Activated CD4-positive, alpha-beta T cell treated with anti-CD3 and anti-CD28 coated beads, Interleukin-2, amount 10 ng/mL, durations not matched to agents 7 days and 5 days (primary cell): ENCODE measurements at places on chromosomes 16 and 17.

DNA sequence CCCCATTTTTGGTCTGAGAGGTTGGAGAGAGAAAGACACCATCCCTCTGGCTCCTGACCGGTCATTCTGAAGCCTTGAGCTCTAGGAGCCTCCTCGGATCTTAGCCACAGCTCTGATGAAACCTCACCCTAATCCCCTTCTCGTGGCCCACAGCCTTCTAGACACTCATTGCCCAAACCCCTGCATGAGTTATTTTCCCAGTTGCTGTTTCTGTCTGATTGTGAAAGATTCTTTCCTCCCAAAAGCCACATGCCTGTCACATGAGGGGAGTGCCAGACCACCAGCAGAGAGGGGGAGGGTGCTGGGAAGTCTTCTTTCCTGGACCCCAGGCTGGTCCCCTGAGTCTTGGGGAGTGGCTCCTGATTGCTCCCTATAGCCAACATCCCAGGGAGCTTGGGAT lies 17.6 kb upstream of the ABR start:
- no peak for DNase-seq

DNA sequence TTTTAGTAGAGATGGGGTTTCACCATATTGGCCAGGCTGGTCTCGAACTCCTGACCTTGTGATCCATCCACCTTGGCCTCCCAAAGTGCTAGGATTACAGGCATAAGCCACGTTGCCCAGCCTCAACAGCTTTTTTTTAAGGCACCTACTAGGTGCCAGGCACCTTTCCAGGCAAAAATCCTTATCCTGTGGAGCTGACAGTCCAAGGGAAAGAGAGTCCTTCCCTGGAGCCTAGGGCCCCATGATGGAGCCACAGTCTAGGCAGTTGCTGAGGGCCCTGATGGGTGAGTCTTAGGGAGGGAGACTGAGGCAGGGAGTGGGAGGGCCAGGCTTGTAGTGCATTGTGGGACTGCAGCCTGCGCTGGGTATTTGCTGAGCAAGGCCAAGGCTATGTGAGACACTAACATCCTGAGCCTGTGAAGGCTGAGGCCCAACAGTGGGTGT lies 79.6 kb upstream of the TOB1 start:
- no peak for DNase-seq

DNA sequence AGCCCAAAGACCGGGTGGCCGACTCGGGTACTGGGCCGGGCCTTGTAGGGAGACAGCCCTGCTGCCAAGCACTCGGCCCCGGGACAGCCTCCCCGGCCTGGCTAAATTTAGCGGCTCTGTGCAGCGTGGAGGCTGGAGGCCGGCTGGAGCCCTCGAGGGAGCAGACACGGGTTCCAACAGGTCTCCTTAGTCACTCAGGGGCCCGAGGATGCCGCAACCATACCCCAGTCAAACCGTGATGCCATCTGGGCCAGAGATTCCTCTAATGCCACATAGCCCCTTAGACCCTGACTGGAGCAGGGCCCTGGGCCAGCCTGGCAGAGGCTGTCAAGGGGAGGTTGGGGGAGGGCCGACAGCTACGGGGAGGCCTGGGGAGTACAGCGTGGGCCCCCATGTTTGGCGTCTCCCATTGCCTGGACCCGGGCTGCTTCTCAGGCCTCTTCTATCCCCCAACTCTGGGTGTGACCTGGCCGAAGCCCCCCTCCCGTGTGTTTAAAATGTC lies 2.9 kb upstream of the P2RX1 start:
- DNase-seq: no peak

DNA sequence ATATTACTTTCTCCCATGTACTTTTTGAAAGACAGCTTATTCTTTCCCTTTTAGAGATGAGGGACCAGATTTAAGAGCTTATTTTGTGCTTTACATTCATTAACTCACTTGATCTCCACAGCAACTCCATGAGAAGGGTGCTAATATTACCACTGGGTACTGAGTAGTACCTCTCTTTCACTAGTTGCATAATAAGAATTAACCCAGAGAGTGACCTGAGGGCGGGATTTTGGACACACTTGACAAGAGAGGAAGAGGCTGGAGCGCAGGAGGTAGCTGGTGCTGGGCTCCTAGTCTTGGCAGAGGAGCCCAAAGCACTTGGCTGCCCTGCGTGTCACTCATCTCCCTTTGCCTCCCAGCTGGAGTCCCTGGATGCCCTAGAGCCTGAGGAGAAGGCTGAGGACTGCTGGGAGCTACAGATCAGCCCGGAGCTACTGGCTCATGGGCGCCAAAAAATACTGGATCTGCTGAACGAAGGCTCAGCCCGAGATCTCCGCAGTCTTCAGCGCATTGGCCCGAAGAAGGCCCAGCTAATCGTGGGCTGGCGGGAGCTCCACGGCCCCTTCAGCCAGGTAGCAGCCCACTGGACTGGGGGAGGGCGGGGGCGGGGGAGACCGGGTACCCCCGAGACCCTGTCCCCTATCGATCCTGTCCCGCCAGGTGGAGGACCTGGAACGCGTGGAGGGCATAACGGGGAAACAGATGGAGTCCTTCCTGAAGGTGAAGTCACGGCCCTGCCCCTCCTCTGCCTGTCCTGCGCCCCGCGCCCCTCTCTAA lies 1.7 kb upstream of the MAZ start:
- DNase-seq: no peak

- DNase-seq: no peak
Observed at GRCh38 chr16:86566966-86567700, 504 bp downstream of the FOXC2 start.

DNA sequence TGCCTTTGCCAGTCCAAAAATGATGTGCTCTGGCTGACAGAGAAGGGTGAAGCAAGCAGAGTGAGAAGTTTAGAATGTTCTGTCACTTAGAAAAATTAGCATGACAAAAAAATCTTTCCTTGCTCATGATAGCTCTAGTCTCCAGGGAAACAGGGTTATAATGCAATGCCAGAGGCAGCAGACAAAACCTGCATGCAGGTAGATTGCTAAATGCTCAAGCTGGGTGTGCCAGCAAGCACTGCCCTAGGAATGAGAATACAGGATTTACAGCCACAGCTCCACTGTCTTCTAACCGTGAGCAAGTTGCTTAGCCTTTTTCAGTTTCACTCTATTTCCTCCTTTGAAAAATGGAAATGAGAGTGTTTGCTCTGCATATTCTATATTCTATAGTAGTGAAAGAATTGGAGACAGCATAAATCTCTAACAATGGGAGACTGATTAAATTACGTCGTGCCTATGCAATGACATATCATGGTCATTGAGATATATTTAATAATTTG lies 516.6 kb upstream of the C16orf82 start:
- no peak for DNase-seq

DNA sequence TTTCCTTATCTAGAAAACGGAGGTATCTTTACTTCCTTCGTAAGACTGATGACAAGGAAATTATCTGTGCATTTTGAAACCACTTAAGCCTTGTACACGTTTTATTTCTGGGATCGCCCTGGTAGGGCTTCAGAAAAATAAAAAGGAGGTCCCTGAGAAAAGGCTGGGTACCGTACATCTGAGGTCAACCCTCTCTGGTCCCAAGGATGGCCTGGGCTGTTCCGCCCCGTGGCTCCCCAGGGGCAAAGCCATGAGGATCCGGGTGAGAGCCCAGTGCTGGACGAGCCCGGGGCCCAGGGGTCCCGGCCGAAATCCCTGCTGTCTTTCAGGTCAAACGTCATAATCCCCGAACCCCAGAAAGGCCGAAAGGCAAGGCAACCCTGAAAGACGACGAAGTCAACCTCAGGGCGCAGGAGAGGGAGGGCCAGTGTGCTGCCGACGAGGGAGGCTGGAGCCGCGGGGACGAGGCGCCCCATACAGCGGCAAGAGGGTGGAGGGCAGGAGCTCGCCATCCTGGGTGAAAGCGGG lies 656 bp upstream of the FUS start:
- no peak for DNase-seq

- no peak for DNase-seq
Observed at GRCh38 chr16:57000271-57001025, 11.1 kb downstream of the NLRC5 start.

- no peak for DNase-seq
Observed at GRCh38 chr16:65572156-65572555, 450.3 kb upstream of the CDH11 start.

DNA sequence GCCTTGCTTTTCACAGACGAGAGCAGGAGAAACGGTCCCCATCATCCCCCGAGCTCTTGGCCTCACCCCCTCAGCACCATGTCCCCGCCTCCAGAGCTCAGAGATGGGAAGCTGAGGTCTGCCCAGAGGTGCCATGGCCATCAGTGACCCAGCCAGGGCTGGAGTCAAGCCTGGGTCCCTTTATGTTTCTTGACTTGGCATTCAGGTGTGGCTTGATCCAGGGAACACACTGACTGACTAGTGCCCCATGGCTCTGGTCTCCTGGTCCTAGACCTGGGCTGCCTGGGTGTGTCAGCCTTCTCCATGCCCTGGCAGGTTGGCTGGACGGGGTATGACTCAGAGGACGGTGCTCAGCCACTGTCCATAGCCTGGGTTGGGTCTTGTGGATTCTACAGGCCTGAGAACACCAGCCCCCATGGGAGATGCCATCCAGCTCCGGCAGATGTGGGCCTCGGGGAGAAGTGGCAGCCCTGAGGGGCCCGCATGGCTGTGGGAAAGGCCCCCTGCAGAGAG lies 54.2 kb downstream of the ZFPM1 start:
- DNase-seq: no peak

DNA sequence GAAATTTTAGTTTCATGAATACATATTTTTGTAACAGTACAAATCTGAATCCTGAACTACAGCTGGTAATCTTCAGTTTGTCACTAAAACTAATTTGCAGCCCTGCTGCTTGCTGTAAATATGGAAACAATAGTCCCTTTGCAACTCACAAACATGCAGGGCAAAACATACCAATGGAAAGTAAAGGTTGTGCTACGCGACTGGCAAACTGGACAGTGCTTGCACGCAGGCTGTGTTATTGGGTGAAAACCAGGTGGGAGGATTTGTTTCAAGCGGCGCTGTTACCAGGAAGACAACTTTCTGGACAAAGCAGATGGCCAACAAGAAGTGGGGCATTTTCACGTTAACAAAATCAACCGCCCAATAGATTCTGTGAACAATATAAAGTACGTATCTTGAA lies 93.5 kb downstream of the CDYL2 start:
- DNase-seq: no peak

DNA sequence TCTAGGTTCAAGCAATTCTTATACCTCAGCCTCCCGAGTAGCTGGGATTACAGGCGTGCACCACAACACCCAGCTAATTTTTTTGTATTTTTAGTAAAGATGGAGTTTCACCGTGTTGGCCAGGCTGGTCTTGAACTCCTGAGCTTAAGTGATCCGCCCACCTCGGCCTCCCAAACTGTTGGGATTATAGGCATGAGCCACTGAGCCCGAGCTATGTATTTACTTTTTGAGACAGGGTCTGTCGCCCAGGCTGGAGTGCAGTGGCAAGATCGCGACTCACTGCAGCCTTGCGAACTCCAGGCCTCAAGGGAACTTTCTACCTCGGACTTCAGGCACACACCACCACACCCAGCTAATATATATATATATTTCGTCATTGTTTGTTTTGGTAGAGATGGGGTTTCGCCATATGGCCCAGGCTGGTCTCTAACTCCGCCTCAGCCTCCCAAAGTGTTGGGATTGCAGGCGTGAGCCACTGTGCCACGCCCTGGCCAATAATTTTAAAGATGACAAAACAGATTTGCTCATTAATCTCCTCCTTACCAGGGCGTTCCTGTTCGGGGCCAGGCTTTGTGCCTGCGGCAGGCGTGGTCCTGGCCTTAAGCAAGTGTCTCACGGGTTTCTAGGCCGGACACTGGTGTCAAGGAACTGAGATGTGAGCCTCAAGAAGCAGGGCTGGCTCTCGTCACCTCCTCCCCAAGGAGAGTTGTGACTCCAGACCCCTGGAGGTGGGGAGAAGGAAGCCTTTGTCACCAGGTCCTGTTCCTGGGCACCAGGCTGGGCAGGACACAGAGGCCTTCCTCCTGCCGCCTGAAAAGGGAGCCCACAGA lies 4.3 kb upstream of the NPW start:
- no peak for DNase-seq

DNA sequence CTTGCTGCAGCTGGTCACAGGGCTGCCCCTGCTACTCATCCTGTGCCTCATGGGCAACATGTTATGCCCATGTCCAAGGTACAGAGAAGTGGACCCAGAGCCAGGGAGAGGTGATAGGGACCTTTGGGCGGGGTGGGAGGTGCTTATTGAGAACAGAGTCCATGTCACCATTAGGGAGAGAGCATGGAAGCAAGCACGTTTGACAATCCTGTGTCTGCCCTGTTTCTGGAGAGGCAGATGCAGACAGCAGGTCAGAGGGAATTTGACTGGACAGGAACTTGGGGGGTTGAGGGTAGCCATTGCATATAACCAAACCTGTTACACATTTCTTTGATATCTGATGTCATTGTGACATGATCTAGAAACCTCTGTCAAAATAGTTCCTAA lies 14.3 kb upstream of the ARL4D start:
- DNase-seq: no peak

DNA sequence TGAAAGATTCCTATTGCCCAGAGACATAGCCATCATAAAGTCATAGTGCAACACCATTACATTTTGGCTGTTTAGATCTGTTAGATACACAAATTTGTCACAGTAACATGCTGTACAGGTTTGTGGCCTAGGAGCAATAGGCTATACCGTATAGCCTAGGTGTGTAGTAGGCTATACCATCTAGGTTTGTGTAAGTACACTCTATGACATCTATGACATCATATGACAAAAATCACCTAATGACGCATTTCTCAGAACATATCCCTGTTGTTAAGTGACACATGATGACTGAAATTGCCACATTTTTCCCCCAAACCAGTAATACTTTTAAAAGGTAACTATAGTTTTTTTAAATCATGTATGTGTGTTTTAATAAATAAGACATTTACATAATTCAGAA lies 43.3 kb downstream of the NLK start:
- no peak for DNase-seq

DNA sequence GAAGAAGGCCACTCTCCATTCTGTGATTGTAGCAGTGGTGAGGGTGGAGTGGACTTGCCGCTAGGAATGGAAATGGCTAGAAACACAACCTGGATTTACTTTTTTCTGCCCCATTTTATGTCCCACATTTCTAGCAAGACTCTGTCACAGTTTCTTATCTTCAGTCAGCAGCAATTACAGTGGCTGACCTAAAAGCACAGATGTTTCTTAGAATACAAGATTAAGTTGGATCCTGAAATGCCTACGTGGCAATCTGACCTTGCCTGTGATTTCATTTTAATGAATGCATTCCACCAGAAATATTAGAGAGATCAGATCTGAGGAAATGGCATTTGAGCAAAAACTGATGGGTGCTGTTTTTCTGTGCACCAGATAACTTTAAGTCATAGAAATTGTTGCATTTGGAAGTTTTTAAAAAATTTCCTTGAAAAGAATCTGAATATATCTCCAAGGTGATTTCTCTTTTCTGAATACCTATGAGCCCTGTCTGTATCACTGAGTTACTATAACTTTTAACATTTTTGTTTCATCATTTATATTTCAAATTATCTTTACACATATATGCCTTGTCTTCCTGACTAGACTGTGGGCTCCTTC lies 5.4 kb downstream of the HEATR3 start:
- DNase-seq: no peak
